ENCODE measurements at places on chromosomes 3 and 15.
A peak's percentile ranks its signal among the peaks of the same experiment; 100 is the strongest.

GRCh38 chr3:61181874-61182273 is 69.4 kb downstream of the FHIT start:
- DNase-seq = peak; percentile 9

DNA sequence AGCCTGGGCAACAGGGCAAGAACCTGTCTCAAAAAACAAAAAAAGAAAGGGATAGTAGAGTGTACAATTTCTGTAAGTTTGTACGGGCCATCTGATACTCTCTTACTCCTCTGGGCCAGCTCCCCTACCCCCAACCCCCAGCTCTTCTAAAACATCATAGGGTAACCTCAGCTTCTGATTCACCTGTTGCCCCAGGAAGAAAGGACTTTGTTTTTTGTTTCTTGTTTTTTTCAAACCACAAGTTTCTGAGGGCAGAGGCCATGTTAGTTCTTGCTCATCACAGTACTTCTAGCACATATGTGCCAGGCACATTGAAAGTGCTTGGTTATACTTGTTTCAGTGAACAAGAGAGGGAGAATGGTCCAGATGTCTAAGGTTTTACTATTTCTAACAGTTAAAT is 20.2 kb downstream of the ATOSA start:
- DNase-seq = no peak

GRCh38 chr15:56893364-56893678 is 25.1 kb upstream of the TCF12 start:
- DNase-seq = no peak

- no peak for DNase-seq
Observed at GRCh38 chr3:98808071-98808470, 44.9 kb downstream of the ST3GAL6 start.

DNA sequence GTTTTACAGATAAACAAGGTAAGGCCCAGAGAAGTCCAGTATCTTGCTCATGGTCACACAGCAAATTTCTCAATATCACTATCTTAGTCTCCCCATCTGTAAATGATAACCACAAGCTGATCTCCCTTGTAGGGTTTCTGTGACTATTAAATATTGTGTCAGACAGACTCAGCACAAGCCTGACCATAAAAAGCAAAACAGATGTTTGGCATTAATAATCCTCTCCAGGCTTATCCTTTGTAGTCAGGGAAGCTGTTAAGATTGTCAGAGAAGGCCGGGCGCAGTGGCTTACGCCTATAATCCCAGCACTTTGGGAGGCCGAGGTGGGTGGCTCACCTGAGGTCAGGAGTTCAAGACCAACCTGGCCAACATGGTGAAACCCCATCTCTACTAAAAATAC is 173.2 kb upstream of the PRICKLE2 start:
- no peak for DNase-seq

DNA sequence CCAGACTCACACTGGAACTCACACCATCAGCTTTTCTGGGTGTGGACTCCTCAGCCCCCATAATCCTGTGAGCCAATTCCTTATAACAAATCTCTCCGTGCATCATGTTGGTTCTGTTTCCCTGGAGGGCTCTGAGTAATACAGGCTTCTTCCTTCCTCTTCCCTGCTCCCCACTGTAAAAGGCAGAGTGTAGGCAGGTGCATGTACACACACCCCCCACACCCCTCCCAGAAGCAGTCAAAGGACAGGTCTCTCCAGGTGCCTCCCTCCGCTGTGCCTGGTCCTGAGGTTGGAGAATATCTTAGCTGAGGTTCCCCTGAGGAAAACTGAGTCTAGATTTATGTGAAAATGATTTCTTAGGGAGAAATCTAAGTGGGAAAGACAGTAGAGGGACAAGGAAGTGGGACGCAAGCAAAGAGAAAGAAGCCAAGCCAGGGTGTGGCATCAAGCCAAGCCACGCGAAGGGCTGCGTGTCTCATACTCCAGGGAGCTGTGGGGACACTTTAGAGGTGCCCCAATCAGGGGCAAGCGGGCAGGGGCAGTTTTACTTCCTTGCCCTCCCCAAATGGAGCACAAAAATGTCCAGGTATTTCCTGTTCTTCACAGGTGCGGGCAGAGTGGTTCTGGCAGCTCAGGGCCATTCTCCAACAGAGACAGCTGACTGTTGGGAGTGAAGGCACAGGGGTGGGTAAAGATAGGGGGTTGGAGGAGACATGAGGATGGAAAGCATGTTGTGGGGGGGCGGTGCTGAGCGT is 86.6 kb downstream of the HMG20A start:
- DNase-seq = no peak

GRCh38 chr3:151305060-151305774 is 11.4 kb downstream of the GPR87 start:
- DNase-seq = no peak

DNA sequence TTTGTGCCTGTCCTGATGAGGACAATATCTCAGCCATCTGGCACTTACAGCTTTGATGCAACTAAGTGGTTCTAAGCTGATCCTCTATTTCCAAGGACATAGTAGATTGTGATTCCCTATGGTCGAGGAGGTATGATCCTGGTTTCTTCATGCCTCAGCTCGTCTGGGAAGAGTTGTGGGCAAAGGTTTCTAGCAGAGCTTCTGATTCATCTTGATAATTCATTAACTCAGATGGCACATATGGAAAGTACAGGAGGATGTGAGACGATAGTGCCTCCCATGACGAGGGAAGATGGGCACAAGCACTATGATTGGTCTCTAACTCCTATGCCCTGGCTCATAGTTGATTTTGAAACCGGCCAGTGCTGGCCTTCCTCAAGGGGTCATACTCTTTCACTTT is 334.2 kb upstream of the SEMA6D start:
- DNase-seq = no peak

DNA sequence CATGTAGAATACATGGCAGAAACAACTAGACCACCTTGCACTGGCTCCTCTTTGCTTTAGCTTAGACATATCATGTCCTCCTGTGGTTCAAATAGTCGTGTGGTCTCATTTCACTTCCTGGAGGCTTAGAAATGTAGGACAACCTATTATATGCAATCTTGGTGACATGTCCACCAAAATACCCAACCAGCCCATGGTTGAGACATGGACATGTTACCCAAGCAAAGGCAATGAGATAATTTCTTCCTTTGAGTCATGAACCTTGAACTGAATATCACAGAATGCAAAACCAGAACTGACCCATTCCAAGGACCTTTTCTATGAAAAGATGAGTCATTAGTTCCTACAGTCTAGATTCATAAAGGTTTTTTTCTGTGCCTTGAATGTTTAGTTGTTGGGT is 309.0 kb upstream of the MDFIC2 start:
- DNase-seq = no peak

DNA sequence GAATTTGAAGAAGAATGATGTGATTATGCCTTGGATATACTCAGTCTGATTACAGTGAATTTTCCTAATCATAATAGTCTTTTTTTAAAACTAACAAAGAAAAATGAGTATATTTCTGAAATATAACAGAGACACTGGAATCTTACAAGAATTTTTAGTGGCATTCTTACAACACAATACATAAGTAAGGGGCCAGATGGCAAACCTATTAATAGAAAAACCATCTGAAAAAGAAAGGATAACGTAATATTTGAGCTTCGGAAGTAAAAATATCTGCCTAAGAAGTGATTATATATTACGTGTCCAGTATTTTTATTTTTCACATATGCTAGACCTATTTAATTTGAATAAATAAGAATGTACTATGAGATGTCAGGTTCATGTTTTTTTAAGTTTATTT is 452.8 kb downstream of the NAALADL2 start:
- DNase-seq = no peak

DNA sequence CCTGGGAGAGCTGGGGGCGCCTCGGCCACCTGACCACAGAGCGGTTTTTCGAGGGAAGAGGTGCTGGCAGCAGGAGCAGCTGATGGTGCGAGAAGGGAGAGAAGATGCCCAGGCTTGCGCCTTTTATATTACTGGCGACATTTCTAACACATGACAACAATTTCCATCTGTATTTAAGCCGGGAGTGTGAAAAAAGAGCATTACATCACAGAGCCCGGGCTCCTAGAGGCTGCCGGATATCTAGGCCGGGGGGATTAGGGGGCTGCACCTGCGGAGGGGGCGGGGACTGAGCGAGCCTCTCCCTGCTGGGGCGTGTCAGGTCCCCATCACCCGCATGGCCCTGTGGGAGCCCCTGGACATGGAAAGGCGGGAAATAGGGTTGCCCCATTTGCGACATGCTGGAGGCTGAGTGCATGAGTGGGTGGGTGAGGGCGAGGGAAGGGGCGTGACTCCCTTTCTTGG is 440.7 kb downstream of the MAGI1 start:
- no peak for DNase-seq

GRCh38 chr15:89657686-89658200 is 2.5 kb upstream of the KIF7 start:
- DNase-seq = no peak

DNA sequence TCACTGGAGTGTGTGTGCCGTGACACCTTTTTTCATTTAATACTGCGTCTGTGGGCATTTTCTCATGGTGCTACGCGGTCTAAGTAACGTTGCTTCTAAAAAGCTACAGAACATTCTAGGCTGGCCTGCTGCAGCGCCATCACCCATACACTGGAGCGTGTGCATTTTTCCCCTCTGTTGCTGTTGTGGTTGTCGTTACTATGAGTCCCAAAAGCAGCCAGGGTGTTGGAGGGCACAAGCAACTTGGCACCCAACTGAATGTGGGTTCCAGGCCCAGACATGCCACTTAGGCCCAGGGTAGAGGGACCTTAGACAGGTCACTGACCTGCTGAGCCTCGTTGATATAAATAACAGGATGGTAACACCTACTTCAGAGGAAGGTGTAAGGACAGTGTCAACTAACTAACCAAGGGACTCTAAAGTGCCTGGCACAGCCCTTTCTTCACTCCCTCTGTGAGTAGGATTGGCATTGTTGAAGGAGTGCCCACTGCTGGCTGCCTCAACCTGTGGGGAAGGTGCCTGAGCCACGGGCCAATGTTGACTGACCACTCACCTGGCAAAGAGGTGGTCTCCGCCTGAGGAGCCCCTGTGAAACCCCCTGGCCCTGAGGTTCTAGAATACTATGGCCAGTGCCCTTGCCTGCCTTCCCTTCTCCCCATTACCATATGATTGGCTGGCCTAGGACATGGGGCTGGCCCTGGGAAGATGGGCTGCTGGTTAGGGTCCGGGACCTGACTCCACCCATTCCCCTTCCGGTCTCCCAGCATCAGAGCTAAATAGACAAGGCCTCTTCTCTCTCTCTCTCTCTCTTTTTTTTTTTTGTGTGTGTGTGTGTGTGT is 3.5 kb downstream of the CSK start:
- DNase-seq = no peak

GRCh38 chr3:72144773-72145505 is 360.0 kb upstream of the PROK2 start:
- peak; percentile 92 for DNase-seq

DNA sequence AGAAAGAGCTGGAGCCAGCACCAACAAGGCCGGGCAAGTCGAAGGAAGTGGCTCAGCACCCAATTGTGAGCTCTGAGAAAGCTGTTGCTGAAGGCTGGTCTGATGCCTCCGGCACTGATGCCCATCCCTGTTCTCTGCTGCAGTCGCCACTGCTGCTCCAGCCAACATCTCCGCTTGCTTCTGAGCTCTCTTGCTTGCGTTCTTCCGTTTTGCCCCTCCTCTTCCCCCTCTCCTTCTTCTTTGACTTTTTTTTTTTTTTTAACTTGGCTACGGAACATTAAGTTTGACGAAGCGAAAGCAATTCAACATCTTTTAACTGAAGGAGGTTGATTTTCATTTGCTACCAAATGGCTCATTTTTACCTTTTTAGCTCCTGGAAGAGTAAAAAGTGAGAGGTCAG is 442.9 kb downstream of the MCTP2 start:
- DNase-seq = no peak

DNA sequence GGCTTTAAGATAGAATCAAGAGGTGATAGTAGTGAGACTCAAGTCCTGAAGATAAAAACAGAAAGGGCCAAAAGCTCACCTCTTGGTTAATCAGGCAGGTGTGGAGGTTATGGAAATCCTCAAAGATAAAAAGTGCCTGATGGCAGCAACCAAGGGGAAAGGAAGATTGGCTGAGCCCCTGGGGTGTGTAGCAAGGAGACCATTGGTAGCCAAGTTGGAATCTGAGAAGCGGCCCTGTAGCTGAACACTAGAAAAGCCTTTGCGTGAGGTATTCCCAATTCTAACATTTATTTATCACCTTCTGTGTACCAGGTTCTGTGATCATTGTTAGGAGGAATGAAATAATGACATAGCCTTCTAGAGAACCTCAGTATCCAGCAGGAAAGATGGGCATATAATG is 98.9 kb downstream of the ZNF609 start:
- no peak for DNase-seq

GRCh38 chr3:122920986-122921385 is 106.6 kb downstream of the SEMA5B start:
- DNase-seq = no peak

DNA sequence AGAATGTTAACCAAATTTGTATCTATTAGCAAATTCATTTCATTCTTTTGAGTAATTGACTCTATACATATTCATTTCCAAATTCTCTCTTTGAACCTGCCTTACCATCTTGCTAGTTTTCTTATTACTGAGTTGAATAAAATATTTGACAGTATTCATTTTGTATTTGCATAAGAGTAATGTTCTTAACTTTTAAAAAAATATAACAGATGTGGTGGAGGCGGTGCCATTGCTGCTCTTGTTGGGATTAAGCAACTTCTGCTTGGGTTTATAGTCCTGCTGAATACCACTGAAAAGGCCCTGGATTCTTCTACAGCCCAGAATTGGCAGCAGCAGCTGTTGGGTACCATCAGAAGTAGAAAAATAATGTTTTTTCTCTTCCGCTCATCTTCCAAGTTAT is 148.9 kb upstream of the PEX5L start:
- DNase-seq = no peak

- no peak for DNase-seq
Observed at GRCh38 chr3:72174040-72174439, 389.1 kb upstream of the PROK2 start.

GRCh38 chr3:138125548-138126221 is 6.5 kb downstream of the A4GNT start:
- no peak for DNase-seq

DNA sequence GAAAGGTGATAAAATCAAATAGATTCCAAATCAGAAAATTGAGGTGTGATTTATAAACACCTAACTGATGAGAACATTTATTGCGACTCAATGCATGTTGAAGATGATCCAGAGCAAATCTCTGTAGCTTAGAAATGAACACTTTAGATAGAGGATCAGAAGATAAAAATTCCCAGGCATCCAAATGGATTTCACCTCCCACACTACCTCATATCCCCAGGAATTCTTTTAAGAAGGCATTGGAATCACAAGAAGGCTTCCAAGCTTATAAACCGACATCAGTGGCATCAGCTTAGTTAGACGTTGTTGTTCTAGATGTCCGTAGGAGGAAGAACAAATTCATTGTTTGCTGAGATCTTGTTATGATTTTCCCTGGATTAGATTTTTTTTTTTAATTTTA is 154.4 kb downstream of the EBLN2 start:
- DNase-seq = no peak

DNA sequence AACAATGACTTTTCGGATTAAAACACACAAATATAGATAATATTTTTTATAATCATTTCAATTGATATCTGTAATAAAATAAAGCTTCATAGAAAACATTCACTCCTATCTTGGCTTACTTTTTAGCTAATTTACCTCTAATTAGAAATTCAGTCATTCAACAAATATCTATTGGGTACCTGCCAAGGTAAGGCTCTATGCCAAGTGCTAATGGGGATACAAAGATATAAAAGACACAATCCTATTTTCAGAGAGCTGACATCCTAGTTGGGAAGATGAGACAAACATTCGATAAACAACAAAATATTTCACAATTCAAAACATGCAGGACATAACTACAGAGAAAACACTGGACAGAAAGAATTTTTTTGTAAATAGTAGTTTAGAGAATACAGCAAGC is 63.3 kb downstream of the ULK4 start:
- no peak for DNase-seq

- no peak for DNase-seq
Observed at GRCh38 chr3:150236316-150237082, 171.6 kb upstream of the TSC22D2 start.
